Hypothalamus (tissue), 51 donors: ENCODE measurements at places on chromosomes 7 and 10.

- no peak for DNase-seq
These were observed 9.9 kb downstream of the TWIST1 start for GRCh38 chr7:19107356-19108146.

DNA sequence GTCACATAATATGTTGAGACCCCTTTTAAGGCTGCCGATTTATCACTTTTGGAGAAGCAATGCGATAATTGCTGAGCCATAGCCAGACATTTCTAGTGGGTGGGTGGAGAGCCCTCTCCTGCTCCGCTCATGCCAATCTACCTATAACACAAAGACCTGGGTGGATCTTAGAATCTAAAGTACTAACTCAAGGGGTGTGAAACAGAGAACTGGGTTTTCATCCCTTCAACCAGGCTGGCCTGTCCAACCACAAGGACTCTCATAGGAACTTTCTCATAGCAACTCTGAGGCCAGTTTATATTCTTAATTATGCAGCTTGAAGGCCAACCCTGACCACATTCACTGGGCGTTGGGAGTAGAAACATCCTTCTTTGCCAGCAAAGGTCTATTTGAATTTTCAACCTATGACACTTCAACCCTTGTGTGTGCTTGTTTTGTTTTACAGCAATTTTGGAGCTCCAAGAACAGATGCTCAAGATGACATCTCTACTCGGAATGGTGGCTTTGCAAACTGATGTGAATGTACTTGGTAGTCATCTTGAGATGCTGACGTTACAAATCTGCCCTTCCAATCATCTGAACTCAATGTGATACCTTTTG lies 1198.2 kb upstream of the AUTS2 start:
- no peak for DNase-seq

DNA sequence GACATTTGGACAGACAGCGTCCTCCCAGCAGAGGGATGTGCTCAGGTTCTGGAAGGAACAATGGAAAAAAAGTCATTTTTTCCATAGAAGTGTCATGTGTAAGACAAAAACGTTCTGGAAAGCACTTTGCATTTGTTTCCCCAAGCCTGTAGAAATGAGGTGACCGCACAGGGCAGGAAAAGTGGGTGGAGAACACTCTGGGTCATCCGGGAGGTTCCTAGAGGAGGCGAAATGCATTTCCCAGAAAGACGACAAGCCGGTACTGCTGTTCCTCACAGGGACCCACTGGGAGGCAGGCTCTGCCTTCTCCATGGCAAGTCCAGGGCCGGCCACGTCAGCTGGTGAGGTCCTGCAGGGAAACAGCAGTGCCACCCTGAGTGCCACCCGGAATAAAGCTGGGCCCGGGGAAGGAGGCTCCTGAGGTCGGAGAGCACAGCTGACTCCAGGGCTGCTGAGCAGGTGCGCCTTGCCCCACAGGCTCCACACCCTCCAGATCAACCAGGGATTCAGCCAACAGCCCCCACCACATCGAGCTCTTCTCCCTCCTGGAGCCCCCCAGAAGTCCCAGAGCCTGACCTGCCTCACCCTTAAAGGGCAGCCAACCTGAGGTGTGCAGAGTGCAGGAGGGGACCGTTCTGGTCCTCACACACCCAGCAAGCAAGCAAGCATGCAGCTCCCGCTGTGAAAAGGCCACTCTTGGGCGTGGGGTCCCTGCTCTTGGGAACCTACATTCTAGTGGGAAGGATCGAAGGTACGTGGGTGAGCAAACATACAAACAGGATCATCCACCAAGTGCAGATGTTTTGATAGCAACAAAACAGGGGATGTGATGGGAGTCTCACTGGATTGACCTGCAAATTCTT lies 28.8 kb upstream of the INPP5A start:
- no peak for DNase-seq

- no peak for DNase-seq
These were observed 3.5 kb upstream of the HKDC1 start for GRCh38 chr10:69216577-69217118.

- no peak for DNase-seq
These were observed 159.6 kb upstream of the PRKCQ start for GRCh38 chr10:6739530-6740174.

- no peak for DNase-seq
These were observed 63.2 kb downstream of the LMBR1 start for GRCh38 chr7:156829669-156830336.

- no peak for DNase-seq
These were observed 17.4 kb downstream of the RGS10 start for GRCh38 chr10:119525116-119525515.

GRCh38 chr7:31007634-31008033 lies 43.9 kb downstream of the GHRHR start:
- DNase-seq, result no peak

DNA sequence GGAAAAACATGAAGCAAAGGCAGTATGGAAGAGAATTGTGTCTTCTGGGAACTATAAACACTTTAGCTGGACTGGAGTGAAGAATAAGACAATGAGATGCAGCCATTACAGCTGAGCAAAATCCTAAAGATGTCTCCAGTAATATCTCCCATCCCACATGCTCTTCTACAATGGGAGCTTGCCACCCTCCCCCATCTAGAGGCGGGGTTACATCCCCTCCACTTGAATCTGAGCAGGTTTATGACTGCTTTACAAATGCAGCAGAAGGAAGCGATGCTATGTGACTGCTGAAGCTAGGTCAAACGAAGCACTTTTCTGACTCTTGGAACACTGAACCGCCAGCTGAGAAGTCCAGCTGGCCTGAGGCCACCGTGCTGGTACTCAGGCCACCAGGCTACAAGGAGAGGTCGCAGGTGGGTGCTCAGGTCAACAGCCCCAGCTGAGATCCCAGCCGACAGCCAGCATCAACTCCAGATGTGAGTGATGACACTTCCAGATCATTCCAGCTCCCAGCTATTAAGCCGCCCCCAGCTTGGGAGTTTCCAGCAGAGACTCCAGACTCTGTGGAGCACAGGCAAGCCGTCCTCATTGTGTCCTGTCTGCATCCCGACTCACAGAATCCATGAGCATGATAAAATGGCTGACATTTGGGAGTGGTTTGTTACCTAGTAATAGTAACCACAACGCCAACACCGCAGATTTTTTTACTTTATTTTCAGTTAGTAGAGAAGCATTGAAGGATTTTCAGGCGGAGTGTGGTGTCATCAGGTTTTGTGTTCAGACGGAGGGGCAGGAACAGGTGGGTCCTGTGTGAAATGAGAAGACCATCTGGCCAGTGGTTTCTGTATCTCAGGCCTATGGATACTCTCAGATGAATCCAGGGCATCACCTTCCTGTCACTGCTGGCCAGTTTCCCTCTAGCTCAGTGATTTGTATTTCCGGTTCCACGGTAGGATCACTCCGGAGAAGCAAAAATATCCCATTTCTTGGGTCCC lies 89.3 kb downstream of the NPY start:
- DNase-seq, result no peak

- DNase-seq, result no peak
These were observed 130.1 kb downstream of the CREB5 start for GRCh38 chr7:28542410-28542809.

- no peak for DNase-seq
These were observed 654 bp downstream of the ALKBH4 start for GRCh38 chr7:102463841-102464576.

- no peak for DNase-seq
These were observed 2.9 kb upstream of the PALD1 start for GRCh38 chr10:70475661-70476060.

DNA sequence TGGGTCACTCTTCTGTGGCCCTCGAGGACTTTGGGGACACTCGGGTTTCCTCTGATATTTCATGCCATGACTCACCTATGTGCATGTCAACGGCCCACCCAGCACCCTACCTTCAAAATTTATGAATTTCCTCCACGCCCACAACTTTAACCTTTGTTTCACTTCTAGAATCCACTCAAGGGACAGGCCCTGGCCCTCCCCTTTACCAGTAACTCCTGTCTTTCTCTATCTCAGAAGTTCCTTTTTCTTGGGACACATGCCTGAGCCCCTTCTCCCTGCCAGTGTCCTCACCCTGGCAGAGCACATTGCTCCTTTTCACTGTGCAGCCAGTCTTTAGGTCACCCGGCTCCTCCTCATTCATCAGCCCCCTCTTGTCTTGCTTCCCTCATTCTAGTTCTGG lies 282.5 kb upstream of the KLF6 start:
- no peak for DNase-seq

GRCh38 chr7:108157606-108158335 lies 27.6 kb upstream of the LAMB4 start:
- no peak for DNase-seq

- no peak for DNase-seq
These were observed 8.3 kb downstream of the SLC37A3 start for GRCh38 chr7:140390034-140390433.

GRCh38 chr10:100043344-100043743 lies 33.6 kb upstream of the DNMBP start:
- no peak for DNase-seq

DNA sequence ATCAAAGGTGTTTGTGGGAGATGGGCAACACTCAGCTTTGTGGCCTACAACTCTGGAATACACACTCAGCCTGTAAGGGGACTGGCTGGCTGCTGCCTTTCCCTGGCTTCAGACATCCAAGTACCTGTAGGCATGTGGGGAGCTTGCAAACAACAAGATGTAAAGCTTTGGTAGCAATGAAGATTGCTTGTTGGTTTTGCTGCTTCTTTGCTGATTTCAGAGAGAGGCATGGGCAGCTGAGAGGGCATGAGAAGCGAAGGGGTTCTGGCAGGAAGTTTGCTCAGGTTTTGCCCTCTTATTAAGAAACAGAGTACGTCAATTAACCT lies 434.8 kb downstream of the LRMDA start:
- no peak for DNase-seq

GRCh38 chr7:143467724-143468123 lies 9.9 kb upstream of the TAS2R41 start:
- DNase-seq, result no peak

GRCh38 chr7:155738652-155739537 lies 73.4 kb downstream of the SHH start:
- peak; percentile 38 for DNase-seq

DNA sequence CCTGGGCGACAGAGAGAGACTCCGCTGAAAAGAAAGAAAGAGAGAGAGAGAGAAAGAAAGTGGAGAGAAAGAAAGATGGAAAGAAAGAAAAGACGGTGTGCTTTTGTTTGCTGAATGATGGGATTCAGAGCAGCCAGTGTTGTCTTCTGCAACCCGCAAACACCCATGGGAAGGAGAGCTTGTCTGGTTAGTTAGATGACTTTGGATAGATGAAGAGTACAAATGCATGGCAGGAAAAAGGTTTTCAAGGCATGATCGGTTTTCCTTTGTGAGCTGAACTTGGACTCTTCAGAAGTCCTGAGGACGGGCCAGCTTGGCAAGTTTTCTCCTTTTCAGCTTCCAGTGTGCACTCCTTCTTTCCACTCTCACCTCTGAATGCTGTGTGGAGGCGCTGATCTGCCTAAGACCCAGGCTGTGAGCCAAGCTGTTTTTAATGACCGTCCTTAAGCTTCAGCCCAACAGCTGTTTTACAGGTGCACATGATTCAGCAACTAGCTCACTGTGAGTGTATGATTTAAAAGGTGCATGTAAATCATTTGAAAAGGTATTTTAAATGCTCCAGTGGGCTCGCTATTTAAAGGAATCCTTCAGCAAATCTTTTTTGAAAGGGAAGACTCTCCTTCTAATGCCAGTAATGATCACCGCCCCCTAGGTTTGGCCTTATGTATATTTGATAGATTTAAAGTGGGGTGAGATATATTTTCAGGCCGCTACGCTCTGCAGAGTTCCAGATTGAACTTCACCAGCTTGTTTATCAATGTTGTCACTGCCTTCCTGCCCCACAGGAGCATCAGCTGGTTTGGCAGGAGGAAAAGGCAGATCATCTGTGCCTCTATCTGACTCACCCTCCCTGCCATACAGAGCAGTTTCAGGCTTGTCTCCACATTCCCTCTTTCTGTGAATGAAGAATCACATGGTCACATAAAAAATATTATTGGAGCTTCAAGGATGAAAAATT lies 115.0 kb downstream of the PLXDC2 start:
- DNase-seq, result peak; percentile 23

DNA sequence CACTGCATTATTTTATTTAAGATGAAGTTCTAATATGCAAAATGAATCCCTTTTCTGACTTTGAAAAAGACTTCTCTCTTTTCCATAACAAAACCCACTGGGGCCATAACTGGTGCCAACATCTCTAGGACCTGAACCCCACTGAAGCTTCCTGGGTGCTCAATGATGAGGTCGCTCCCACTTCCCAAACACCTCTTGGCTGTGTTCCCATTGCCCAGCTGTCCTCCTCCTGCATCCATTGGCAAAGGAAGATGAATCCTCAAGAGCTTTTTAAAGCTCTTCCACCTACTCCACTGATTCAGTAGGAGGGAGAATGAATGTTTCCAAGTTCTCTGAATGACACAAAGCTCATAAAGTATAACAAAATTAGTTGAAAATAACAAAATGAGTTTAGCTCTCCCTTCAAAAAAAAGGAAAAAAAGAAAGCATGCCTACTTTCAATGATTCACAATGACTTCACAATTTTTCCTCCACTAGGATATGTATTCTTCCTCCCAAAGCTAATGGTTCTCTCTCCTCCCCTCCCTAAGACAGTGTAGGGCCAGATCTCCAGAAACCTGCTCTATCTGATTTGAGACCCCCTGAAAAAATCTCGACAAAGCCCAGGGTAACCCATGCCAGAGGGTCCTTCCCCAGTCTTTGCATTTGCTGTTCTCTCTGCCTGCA lies 64.8 kb downstream of the SORBS1 start:
- no peak for DNase-seq

- no peak for DNase-seq
These were observed 302.6 kb downstream of the KLF6 start for GRCh38 chr10:3482200-3482993.

DNA sequence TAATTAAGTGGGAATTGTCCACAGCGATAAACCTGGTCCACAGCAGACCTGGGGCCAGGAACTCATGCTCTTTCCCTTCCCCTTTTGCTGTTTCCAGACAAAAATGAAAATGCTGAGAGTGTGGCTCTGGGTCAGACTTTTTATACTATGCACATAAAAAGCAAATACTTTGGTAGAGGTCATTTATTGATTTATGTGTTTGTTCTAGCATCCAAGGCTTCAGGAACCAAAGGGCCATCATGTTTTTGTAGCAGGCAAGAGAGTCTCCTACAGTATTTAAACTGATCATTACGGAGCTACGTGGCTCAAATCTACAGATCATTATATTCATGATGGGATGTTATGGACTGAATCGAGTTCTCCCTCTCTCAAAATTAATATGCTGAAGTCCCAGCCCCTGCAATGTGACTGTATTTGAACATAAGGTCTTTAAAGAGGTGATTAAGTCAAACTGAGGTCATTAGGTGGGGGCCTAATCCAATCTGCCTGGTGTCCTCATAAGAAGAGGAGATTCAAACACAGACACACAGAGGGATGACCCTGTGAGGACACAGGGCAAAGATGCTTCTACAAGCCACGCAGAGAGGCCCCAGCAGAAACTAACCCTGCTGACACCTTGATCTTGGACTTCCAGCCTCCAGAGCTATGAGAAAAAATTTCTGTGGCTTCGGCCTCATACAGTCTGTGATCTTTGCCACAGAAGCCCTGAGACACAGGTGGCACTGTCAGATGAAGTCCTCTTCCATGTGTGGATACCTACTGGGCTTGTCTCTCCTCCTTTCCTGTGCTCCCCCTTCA lies 46.1 kb upstream of the RNF32 start:
- no peak for DNase-seq
